ENCODE measurements at places on chromosomes 12 and 14.

DNA sequence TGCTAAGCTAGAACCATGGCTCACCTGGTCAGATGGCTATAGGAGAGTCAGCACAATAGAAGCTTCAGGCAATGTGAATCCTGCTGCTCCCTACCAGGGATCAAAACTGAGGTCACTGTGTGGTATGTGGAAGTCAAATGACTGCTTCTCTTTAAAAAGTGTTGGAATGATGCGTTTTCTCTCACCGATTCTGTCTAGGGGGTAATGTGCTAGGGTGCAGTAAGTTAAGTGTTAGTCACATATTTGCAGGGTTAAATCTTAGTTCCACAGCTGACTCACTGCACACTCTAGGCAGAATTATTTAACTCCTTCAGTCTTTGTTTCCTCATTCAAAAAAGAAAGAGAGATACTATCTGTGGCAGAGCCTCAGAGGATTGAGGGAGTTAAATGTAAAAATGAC lies 696.6 kb downstream of the DIO2 start:
- no peak for DNase-seq

- DNase-seq = no peak
Measured at GRCh38 chr14:24921903-24922302, 128.0 kb downstream of the STXBP6 start.

- no peak for DNase-seq
Measured at GRCh38 chr14:24461336-24461735, 18.8 kb upstream of the SDR39U1 start.

DNA sequence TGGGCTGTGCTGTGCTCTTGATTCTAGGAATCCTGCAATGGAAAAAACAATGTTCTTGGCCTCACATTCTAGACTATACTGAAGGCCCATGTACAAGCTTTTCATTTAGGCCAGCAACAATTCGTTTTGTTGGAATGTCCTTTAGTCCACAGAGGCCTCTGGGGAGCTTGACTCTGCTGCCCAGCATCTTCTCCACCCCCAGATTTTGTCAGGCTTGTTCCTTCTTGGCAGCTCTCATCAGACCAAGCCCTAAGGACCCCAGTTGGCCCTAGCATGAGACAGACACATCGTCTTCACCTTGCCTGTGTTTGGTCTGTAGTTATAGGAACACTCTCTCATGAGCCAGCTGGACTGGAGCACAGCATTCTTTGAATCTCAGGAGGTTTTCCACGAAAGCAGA lies 300.1 kb downstream of the VRK1 start:
- DNase-seq = no peak

GRCh38 chr14:79050787-79051727 lies 880.9 kb downstream of the NRXN3 start:
- DNase-seq = no peak

DNA sequence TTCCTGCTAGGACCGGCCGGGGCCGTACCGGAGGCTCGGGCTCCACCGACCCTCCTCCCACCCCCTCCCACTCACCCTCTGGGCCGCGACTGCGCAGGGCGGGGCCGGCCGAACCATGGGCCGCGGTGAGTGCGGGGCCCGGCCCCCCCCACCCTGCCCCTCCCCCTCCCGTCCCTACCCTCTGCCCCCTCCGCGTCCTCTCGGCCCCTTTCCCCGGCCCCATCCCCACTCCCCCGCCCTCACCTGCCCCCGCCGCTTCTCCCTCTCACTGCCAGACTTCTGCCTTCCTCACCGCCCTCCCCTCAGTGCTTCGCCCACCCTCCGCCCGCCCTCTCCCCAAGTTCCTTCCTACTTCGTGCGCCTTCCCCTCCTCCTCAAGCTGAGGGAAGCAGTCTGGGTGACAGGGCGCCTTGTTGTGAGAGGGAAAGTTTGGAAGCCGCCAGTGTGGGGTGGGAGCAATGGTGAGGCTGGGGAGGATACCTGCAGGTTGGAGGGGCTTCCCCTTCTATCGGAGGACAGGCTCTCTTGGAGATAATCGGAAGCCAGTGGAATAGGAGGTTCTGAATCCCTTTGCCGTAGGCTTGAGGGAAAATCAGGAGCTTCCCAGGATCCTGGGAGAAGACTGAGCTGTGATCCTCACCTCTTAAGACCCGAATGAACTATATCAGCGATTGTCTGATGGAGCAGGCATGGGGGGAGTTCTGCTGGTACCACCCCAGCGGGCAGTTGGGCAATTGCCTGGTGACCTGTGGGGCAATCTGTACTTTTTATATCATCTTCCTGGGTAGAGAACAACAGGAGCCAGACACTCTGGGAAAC lies 472 bp downstream of the MBD6 start:
- peak; percentile 49 for DNase-seq
